ENCODE measurements at places on chromosomes 5 and 9.

GRCh38 chr5:124888050-124888506 is 141.6 kb upstream of the ZNF608 start:
- peak; percentile 41 for DNase-seq

- DNase-seq: no peak
Measured at GRCh38 chr9:131671133-131671520, 68.7 kb downstream of the RAPGEF1 start.

- DNase-seq: no peak
Measured at GRCh38 chr9:115142517-115143270, 24.7 kb upstream of the TNC start.

DNA sequence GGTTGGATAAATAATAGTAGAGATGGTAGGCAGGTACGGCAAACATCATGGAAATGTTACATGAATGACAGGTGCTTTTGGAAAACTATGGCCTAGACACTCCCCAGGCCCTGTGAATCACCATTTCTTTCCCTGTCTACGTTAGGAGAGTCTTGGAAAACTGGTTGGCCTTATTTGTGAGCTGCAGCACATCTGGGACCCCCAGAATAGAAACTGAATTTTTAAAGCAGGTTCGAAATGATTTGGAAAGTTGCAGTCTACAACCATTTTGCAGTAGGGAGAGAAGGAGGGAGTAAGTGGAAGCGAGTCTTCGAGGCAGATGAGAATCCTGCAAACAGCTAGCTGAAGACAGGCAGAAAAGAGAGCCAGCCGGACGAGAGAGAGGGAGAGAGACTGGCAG is 13.0 kb downstream of the C1QTNF2 start:
- DNase-seq: no peak

DNA sequence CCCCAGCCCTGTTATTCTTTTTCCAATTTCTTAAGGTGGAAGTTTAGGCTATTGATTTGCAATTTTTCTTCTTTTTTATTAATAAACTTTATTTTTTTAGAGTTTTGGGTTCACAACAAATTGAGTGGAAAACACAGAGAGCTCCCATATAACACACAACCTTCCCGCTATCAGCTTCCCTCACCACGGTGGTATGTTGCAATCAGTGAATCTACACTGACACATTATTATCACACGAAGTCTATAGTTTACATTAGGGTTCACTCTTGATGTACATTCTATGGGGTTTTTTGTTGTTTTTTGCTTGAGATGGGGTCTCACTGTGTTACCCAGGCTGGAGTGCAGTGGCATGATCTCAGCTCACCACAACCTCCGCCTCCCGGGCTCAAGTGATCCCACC is 4.8 kb upstream of the NFX1 start:
- DNase-seq: no peak

GRCh38 chr9:100619194-100619593 is 41.3 kb downstream of the CAVIN4 start:
- no peak for DNase-seq

GRCh38 chr5:74118071-74118470 is 492.1 kb downstream of the ARHGEF28 start:
- no peak for DNase-seq

- DNase-seq: no peak
Measured at GRCh38 chr5:81428446-81428845, 34.5 kb upstream of the ACOT12 start.

- DNase-seq: peak; percentile 51
Measured at GRCh38 chr9:112380102-112380824, at the start of gene HSDL2. HSDL2 (plus strand) TSS chr9:112380108; CDS start chr9:112380164, 56 bp downstream.

DNA sequence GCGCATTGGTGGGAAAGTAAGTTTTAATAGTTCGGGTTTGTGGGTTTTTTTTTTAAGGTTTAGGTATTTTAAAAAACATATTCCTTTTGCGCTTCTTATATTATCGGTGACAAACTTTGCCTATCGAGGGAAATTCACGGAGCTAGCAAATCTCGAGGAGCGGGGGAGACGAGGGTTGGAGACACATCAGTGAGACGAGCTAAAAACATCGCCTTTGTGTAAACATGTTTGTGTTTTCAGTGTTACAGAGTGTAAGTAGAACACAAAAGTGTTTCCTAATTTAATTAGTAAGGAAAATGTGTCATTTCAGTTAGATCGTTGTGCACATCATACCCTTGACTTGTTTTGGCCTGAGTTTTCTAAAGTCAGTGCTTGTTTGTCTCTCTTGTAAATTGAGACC is 945 bp downstream of the BTF3 start:
- DNase-seq: no peak

- no peak for DNase-seq
Measured at GRCh38 chr5:128341056-128341455, 197.0 kb downstream of the FBN2 start.

DNA sequence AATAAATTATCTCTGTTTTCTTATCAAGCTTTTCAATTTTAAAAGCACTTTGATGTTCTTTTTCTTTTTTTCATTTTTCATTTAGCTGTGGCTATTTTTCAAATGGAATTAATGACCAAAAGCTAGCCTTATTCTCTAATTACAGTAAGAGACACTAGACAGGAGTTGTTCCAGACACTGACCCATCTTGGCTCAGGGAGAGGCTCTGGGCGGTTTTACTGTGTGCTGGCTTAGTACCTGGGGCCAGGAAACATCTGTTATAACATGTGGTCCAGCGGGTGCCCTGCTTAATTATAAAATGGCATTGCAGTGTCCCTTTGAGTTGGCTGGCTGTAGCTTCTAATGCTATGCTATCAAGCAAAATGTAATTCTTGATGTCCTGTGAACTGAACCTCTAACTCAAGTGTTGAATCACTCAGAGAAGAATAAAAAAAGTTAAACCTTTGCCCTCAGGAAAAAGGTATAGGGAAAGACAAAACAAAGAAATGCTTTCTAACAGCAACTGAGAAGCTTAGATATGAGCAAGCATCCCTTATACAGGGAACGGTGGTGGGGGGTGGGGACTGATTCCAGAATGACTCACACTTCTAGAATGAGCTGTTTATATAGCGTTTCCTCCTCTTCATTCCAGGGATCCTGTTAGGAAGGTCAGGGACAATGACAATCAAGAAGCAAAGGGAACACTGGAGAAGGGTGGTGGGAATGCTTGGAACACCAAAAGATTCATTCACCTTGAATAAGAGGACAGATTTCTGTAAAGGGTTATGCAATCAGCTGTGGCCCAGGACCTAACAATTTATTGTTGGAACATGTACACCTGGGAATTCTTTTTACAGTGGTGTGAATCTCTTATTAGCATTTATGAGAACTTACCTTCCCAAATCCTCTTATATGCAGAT is 58.7 kb upstream of the NFIB start:
- no peak for DNase-seq

DNA sequence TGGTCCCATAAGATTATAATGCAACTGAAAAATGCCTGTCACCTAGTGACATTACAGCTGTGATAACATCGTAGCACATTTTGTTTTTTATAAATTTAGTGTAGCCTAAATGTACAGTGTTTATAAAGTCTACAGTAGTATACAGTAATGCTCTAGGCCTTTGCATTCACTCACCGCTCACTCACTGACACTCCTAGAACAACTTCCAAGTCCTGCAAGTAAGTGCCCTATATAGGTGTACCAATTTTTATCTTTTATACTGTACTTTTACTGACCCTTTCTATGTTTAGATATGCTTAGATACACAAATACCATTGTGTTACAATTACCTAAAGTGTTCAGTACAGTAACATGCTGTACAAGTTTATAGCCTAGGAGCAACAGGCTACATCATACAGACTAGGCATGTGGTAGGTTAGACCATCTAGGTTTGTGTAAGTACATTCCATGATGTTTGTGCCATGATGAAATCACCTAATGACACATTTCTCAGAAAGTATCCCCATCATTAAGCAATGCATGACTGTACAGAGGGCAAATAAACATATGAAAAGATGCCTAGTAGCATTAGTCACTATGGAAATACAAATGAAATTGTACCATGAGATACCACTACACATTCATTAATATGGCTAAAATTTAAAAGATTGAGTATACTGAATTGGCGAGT is 127.6 kb downstream of the TRPM6 start:
- DNase-seq: no peak

DNA sequence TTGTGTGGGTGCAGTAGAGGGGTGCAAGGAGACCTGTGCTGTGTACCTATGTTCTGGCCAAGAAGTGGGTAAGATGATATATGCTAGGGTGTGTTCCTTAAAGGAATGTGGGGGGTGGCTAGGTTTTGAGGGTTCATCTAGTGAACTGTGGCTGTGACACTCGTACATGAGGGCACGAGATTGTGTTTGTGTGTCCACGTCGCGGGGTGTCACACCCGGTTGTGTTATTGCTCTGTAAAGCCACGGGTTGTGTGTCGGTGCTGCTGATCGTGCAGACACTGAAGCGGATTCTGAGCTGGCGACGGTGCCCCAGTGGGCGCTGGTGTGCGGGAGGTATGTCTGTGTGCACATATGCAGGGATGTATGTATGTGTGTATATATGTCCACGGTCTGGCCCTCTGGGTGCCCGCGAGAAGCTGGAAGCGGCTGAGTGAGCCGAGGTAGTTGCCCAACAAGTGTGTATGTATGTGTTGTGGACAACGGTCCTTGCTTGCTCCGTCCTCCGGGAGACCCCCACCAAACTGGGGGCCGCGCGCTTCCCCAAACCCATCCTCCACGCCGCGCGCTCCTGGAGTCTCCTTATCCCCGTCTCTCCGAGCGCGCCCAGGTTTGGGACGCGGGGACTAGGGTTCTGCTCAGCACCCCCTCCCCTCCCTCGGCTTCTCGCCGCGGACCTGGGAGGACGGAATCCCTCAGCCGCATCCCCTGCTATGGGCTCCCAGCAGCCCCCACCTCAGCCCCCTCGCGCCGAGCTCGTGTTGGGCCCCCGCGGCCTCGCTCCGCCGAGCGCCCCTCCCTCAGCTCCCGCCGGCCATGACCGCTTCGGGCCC is 639 bp downstream of the PCDH1 start:
- no peak for DNase-seq

DNA sequence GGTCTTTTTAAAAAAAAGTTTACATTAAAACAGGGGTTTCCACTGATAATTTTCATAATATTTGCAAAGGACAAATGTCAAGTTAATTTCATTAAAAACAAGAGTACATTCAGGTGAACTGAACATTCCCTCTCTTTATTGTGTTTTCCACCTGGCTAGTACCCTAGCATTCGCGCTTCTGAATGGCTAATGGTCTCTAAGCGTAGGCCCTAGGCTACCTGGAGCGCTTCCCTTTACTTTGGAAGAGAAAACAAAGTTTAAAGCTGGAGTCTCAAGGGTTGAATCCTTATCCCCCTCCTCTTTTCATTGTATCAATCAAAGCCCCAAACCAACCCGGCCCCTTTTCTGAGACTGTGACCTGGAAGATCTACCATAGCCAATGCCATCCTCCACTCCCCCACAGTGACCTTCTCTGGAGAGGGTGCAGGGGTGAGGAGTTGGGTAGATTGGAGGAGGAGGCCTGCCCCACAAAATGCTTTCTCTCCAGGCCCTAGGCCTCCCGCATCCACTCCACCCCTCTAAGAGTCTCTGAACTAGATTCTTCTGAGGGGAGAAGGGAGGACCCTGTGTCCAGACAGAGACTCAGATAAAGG is 73.3 kb upstream of the TBCA start:
- DNase-seq: no peak

DNA sequence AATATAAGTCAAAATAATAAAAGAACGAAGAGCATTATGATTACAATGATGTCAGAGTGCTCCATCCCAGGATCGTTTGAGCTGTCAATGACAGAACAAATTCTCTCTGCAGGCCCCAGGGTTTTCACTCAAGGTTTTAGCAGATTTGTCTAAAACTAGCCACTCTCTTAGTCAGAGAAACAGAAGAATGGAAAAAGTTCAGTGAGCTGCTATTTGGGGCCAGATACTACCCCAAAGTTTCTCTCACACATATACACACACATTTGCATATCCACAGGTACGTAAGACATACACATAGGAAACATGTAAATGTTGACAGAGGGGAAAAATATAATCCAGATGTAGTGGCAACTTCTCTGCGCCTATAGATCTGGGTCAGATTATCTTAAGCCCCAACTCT is 76.3 kb upstream of the SEMA6A start:
- DNase-seq: no peak

DNA sequence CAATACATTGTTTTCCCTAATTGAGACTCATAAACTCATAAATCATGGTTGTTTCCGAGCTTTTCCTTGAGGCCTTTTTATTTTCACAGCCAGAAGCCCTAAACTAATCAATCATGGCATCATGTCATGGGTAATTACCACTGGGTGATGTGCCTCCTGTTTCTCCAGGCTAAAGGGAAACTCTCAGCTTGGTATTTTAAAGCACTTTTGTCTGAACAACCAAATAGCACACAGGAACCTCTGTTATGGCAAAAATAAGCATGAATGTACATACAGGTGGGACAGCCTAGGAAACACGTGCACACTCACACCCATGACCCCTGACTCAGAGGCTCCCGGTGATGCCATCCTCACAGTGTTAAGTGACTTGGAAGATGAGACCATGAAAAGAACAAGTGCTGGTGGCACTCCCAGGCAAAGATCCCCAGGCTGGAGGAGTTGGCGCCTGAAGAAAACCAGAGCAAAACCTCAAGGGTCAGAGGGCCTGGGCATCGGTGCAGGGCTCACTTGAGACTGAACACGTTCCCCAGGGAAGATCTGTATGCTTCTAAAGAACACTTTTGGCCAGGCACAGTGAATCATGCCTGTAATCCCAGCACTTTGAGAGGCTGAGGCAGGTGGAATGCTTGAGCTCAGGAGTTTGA is 154.3 kb downstream of the ROR2 start:
- no peak for DNase-seq

GRCh38 chr9:110123341-110124095 is 84.4 kb downstream of the C9orf152 start:
- no peak for DNase-seq

DNA sequence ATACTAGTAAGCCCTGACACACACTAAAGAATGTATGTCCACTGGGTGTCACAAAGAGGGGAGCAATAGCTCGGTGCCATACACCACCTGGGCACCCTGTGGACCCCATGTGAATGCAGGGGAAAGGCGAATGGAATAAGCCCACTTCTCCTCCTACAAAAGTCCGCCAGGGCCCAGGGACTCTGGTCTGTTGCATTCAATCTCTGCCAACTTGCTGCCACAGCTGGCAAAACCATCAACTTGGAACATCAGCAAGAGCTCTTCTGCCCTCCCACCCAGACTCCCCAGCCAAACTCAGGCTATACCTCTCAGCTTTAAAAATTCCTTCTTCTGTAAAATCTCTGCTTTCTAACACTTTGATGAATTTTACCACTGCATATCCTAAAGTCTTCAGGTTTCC is 54.5 kb downstream of the PFDN1 start:
- no peak for DNase-seq

DNA sequence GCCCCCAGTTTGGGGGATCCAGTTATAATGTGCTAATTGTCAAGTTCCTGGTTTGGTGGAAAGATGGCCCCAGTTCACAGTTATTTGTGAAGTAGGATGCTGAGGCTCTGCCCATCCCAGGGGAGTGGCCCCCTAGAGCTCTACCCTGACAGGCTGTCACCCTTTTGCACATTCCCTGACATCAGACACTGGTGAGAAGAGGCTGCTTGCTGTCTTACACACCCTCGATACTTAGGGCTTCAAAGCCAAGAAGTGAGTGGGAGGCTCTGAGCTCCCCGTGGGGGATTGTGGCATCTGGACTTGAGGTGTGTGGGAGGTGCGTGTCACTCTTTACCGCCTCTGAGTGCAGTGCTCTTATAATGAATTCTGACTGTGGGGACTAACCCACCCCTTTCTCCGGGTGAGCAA is 168.5 kb downstream of the DOCK2 start:
- DNase-seq: no peak

GRCh38 chr5:142110046-142110531 is 1.5 kb downstream of the NDFIP1 start:
- peak; percentile 9 for DNase-seq

- DNase-seq: peak; percentile 82
Measured at GRCh38 chr5:159094745-159095144, 5.0 kb downstream of the EBF1 start.

- no peak for DNase-seq
Measured at GRCh38 chr9:111943746-111944145, 47.1 kb downstream of the UGCG start.
